ENCODE measurements at places on chromosomes 7 and 10.

- no peak for DNase-seq
Observed at GRCh38 chr10:44930904-44931620, 19.9 kb downstream of the TMEM72 start.

- DNase-seq: no peak
Observed at GRCh38 chr7:7976677-7977076, 8.1 kb downstream of the GLCCI1 start.

- no peak for DNase-seq
Observed at GRCh38 chr10:87895430-87895829, 32.0 kb downstream of the PTEN start.

- peak; percentile 90 for DNase-seq
Observed at GRCh38 chr10:123463181-123463580, 203.0 kb upstream of the GPR26 start.

- no peak for DNase-seq
Observed at GRCh38 chr7:85392789-85393188, 205.9 kb upstream of the SEMA3D start.

DNA sequence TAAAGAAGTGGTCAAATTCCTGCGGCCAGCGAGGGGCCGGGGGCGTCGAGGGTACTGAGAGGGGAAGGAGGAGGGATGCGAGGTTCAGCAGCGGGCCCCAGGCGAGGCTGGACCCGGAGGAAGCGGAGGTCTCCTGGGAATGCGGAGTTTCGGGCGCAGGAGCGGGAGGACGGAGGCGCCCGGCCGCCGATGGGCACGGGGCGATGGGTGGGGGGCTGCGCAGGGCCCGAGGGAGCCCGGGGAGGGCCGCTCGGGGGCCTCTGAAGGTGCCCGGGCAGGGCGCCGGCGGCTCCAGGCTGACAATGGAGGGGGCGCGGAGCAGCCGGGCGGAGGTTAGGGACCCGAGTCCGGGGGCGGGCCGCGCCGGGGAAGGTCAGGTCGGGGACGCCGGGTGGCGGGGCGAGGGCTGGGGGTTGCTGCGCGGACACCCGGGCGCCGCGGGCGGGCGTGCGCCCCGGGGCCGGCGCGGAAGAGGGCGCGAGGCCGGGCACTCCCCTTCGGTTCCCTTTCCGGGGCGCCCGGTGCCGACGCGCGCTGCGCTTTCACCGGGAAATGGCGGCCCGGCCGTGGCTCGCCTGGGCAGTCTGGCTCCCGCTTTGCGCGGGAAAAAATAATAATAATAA is 683 bp downstream of the MACROH2A2 start:
- no peak for DNase-seq

DNA sequence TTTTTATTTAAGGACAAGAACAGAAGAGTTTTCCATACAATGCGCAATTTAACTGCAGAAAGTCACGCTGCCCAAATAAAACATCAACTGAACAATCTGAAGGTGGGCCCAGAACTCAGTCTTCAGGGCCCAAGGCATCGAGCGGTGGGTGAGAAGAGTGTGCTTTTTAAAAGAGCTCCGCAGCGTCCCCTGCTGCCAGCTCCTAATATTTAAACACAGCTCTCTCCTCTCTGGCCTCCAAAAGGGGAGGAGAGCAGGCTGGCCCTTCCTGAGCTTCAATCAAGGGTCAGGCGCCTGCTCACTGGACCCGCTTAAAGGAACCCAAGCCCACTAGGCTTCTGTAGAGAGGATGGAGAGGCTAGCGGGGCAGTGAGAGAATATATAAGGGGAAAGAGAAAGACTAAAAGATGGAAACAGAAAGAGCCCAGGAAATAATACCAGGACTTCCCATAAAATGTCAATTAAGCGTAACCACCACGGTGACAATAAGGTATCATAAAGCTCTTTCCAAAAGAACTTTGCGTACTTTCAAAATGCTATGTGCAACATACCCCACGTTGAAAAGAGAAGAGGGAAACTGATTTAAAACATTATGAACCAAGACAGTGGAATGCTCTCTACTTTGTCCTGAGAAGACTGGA is 2.8 kb downstream of the FAM53B start:
- DNase-seq: peak; percentile 67

DNA sequence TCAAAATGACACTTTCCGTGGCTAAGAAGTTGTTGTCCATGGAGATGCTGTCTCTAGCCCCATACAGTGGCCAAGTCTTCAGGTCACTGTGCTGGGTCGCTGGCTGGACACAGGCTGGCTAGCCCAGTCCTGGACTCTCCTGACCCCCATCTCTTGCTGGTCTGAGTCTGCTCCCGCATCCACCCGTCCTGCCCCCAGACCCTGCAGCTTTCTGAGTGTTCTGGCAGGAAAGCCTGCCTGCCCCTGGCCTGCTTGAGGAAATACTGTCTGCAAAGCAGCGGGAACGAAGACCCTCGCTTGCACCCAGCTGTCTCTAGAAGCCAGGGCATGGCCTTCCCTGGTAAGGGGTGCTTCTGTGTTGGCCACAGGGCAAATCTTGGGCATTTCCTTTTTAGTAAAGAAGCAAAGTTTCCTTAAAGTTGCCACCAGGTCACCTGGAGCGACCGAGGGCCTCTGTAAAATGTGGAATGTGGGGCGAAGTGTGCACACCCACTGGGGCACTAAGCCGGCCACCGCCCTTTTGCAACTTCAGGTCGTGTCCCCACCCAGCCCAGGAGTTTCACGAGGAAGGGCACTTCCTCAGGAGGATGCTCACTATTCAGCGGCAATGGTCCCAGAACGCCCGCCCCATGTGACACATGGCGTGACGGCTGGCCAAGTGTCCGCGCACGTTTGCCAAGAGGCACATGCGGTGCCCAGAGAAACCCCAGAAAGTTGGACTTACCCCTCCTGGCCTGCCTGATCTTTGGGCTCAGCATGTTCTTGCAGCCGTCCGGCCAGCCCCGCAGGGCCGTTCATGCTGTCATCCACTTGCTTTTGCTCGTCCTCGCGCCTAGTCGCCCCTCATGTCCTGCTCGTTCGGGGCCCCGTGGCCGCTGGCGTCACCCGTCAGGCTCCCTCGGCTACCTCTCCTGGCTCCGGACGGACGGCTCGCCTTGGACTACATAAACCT is 558 bp downstream of the ARHGAP22 start:
- DNase-seq: no peak

DNA sequence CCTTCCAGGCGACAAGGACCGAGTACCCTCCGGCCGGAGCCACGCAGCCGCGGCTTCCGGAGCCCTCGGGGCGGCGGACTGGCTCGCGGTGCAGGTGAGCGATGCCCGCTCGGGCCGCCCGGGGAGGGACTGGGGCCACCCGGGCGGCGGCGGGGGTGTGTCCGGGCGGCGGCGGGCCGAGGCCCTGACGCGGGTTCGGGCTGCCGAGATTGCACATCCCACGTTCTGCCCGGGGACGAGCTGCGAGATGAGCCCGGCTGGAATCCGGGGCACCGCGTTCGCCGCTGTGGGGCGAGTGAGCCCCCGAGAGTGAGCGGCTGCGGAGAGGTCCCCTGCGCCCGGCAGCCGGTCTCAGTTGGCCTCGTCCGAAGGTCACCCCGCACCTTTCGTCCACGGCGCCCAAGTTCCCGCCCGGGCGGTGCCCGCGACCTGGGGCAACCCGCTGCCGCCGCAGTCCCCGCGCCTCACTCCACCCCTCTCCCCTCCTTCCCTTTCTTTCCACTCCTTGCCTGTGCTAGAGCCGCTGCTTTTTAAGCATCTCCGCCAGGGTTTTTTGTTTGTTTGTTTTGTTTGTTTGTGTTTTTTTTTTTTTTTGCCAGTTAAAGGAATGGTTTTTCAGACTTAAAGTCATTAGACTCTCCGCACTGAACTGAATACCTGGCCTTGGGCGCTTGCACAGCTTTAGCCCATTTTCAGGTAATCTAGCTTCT is 515 bp downstream of the RALA start:
- DNase-seq: no peak

DNA sequence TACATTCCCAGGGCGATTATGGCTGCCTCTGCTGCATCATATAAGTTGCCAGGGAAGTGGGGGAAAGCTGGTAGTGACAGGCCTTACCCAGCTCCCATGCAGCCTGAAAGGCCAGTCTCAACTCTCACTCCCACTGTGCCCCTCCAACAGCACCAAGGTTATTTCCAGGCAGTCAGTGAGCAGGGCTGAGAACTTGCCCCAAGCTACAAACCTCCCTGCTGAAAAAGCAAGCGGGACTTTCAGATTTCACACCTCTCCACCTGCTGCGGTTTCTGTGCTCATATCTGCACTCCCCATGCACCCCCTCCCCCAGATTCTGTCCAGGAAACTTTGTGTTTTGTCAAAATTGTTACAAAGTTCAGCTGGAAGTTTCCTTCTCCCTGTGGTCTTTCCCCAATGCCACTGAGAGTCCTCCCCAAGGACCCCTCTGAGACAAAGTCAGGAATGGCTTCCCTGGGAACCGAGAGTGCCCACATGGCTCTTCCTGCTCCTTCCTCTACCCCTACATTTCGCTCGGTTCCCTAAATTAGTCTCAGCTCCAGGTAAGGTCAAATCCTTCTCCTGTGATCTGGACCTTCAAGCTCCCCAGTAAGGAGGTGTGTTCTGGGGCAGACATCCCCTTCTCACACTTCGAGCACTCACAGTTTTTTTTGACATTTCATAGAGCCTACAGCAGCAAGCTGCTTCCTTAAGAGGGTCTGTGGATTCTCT is 25.3 kb upstream of the WNT2 start:
- no peak for DNase-seq

DNA sequence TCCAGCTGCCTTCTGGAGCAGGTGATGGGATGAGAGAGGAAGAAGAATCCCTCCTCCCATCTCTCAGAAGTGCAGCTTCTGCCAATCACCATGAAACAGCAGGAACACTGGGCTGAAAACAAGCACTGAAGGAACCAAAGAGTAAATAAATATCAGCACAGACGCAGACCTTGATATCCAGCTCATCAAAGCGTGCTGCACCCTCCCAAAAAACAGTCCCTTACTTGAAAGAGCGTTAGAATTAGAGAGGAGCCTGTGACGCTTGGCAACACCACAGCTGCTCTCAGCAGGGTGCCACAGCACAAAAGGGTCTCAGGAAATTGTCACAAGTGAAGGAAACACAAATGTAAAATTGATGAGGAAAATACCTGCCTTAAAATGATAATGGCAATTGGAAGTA is 39.5 kb downstream of the KLF6 start:
- DNase-seq: no peak

DNA sequence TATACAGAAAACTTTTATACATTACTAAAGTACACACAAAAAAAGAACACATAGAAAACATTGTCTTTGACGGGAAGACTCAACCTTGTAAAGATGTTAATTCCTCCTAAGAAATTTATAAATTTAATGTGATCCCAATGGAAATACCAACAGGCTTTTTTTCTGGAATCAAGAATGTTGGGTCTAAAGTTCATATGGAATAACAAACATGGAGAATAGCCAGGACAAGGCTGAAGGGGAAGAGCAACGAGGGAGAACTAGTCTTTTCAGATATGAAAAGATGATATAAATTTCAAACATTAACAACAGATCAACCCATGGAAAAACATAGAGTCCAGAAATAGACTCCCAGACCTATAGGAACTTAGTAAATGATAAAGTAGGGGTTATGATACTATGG is 19.8 kb downstream of the HIPK2 start:
- DNase-seq: no peak

DNA sequence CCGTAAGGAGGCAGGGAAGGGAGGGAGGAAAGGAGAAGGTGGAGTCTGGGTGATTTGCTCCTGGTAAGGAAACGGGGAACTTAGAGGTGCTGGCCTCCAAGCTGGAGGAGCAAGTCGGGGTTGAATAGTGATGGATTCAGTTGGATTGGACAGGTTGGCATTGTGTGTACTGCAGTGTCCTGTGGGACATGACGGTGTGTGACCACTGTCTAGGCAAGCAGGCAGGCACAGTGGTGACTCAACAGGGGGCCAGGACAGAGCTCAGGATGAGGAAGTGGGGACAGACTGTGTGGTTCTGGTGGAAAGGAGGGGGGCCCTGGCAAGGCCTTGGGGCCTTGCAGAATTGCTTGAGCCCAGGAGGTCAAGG is 48.8 kb downstream of the COL26A1 start:
- peak; percentile 92 for DNase-seq

DNA sequence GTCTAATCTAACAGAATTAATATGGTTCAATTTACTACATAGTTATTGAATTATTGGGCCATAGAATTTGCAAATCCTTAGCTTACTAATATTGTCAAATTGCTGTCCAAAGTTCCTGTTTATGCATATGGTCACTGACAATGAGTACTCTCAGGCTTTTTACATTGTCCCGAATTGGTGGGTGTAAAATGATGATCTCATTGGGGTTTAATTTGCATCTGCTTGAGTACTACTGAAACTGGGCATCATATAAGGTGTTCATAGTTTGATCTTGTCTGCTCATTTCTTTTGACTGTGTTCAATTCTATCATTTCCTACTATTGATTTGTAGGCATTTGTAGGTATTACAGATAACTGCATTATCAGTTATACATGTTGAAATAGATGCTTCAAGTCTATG is 12.7 kb downstream of the ABCA13 start:
- no peak for DNase-seq

GRCh38 chr10:34622945-34623344 is 192.2 kb downstream of the PARD3 start:
- no peak for DNase-seq

Data from MV-4-11 (cell line).